NCI-H526 treated with DMSO at 0.1 percent for 48 hours (cell line): ENCODE measurements at places on chromosomes 5 and 9.

GRCh38 chr9:78292716-78293497, 4.0 kb upstream of the PSAT1 start:
- DNase-seq = no peak

DNA sequence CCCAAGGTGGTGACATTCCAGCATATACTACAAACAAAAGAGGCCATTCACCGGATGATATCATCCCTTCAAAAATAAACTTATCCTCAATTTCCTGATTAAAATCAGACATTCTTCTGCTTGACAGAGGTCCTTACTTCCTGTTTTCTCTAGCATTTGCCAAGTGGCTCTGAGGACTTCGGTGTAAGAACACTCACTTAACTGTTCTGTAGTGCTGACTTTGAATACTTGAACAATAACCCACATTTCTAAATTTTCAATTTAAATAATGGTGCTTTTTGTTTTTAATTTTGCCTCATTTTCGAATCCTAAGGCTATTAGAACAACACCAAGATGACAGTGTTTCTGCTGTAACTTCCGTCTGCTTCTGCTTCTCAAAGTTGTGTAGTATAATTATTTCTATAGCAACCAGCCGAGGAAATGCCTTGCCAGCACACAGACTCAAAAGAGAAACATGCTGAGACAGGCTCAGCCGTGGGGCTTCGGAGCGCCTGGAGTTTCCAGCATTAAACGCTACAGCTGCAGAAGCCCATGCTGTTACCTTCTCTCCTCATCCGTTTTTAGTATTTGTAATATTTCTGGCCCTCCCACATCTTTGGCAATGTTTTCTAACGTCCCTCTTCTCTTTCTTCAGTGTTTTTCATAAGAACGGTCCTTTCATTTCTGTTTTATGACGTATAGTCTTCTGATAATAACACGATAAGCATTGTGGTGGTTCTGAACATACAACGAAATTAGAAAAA, 19.5 kb upstream of the ANXA1 start:
- DNase-seq = peak; percentile 86

GRCh38 chr9:134422301-134423090, 96.2 kb downstream of the RXRA start:
- no peak for DNase-seq

DNA sequence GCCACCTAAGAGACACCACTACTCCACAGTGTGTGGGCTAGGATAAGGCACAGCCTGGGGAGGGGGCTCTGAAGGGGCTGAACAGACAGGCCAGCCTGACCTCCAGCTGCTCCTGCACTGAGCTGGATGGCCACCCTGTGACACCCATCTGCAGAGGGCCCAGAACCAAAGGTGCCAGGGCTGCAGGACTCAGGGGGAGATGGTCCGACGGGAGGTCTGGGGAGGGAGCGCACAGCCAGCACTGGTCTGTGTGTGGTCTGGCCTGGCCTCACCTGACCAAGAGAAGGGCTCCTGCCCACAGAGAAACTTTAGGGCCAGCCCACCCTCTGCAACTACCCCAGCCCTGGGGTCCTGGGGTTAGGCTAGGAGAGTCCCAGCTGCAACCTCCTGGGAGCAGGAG, 789 bp downstream of the LTC4S start:
- DNase-seq = no peak
